ENCODE measurements at places on chromosomes 1 and 21. TPM values are rescaled to one million over a fixed set of nuclear protein-coding genes. Genes with fewer than 3 reads are reported as not detected.

Gene INPP5B
- 15.6 TPM for total RNA-seq

Gene C1orf226
- total RNA-seq: 1.1 TPM

Gene C1QC
- not detected for total RNA-seq

Gene DMRTA2
- not detected for total RNA-seq

Gene KRTAP11-1
- total RNA-seq: not detected

Gene FAM72D
- total RNA-seq: not detected

Gene PDPN
- 4.1 TPM for total RNA-seq

Gene SLAMF7
- not detected for total RNA-seq

Gene FMOD
- total RNA-seq: 39.9 TPM

Gene LCE1B
- not detected for total RNA-seq

Gene PLA2G2C
- total RNA-seq: not detected

Gene EPHA8
- total RNA-seq: not detected

Gene ZNF683
- not detected for total RNA-seq

Gene LDLRAD1
- total RNA-seq: not detected

Gene S100B
- total RNA-seq: not detected

Gene DUSP10
- total RNA-seq: 2.9 TPM

Gene LHX4
- total RNA-seq: not detected

Gene SEC16B
- total RNA-seq: 1.8 TPM

Gene CNKSR1
- not detected for total RNA-seq

Gene SLC6A9
- 21.7 TPM for total RNA-seq

Gene ATP1A4
- total RNA-seq: not detected

Gene NMNAT2
- total RNA-seq: 3.4 TPM

Gene CFAP298
- 23.6 TPM for total RNA-seq

Gene SPRR2E
- not detected for total RNA-seq

Gene ANGPTL3
- total RNA-seq: not detected

Gene APOBEC4
- not detected for total RNA-seq

Gene RNU1-4
- not detected for total RNA-seq

Gene BATF3
- total RNA-seq: not detected

Gene ORC1
- total RNA-seq: 2.0 TPM

Gene ARHGEF16
- total RNA-seq: not detected

Gene AADACL3
- total RNA-seq: not detected

Gene GNAT2
- total RNA-seq: not detected

Gene BCAR3
- 44.8 TPM for total RNA-seq

Gene FAM177B
- total RNA-seq: not detected

Gene SIPA1L2
- 7.1 TPM for total RNA-seq

Gene MASP2
- not detected for total RNA-seq

Gene SPRR1A
- total RNA-seq: not detected

Gene KIAA0040
- 3.8 TPM for total RNA-seq

Gene SMPDL3B
- total RNA-seq: not detected

Gene GFI1
- total RNA-seq: not detected

Gene TINAGL1
- 28.0 TPM for total RNA-seq

Gene OR2L2
- not detected for total RNA-seq

Data from cardiac atrium fibroblast (primary cell).